Activated CD4-positive, alpha-beta T cell treated with anti-CD3 and anti-CD28 coated beads, Interleukin-2, amount 50 U/mL, for 16 hours (primary cell): ENCODE measurements at places on chromosomes 16 and 17.

DNA sequence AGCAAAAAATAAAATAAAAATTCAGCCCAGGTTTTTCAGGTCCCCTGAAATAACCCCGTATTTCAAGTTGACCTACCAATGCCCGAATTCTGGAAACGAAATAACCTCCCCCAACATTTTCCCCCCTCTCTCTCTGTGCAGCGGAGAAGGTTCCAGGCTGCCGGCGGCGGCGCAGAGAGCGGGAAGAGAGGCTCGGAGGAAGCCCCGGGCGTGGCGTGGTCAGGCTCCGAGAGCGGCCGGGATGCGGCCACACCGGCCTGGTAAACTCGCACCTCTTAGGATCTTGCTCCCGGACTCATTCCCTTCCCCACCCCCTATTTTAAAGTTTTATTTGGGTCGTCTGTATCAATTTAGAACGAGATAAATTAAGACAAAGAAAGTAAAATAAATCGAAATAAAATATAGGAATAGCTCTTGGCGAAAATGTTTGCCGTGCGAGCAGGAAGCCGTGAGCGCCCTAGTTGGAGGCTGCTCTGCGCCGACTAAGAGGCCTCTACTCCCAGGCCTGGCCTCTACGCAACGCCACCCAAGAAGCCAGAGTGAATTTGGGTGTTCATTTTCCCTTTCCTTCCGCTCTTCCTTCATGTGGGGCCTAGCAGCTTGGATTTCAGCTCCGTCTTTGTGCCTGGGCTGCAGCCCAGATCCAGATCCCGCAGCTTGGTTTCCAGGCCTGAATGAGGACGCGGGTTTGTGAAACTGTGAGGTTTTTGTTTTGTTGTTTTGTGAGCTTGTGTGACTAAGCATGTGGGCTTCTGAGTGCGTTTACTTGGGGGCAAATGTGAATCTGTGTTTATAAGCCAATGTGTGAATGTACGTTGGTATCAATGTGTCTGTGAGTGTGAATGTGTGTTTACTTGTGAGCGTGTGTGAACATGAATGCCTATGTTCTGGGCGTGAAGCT lies 1.5 kb upstream of the HOXB6 start:
- DNase-seq: no peak

- no peak for DNase-seq
Observed at GRCh38 chr17:81888988-81889595, 2.3 kb downstream of the ALYREF start.

- no peak for DNase-seq
Observed at GRCh38 chr16:4788489-4788889, 344 bp upstream of the SEPTIN12 start.

- peak; percentile 73 for DNase-seq
Observed at GRCh38 chr17:6421700-6422604, 13.0 kb downstream of the AIPL1 start.

DNA sequence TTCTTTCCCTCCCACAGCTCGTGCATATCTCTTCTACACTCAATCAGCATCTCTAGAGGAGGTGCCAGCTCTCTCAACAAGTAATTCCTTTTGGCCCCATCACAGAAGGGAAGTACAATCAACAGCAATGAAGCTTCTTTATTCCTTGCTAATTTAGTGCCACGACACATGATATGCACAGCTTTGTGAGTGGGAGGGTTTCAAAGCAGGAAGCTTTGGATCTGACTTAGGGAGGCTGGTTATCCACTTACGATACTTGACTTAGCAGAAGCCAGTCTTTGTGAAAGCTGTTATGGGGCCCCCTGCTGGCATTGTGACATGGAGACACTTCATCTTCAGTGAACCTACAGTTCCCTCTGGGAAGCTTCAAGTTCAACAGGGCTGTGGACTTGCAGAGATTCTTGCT lies 81.0 kb downstream of the TMEM100 start:
- DNase-seq: peak; percentile 44

GRCh38 chr16:64017796-64018195 lies 1104.1 kb downstream of the CDH11 start:
- DNase-seq: no peak

DNA sequence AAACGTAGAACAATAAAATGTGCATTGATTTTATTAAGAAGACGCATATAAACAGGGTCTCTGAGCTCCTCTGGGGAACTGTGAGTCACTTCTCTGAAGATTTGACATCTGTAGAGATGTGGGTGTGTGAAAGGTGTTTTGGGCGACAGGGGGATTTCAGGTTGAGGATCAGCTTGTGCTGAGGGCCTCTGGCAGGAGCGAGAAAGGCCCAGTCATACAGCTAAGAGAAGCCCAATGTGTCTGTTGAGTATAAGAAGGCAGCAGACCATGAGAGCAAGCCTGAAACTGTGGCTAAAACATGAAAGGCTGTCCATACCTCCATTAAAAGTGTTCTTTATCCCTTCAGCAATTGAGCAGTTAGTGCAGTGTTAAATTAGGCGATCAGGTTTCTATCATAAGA lies 406.5 kb upstream of the MON1B start:
- no peak for DNase-seq

GRCh38 chr16:3726021-3726687 lies 8.8 kb upstream of the TRAP1 start:
- no peak for DNase-seq

DNA sequence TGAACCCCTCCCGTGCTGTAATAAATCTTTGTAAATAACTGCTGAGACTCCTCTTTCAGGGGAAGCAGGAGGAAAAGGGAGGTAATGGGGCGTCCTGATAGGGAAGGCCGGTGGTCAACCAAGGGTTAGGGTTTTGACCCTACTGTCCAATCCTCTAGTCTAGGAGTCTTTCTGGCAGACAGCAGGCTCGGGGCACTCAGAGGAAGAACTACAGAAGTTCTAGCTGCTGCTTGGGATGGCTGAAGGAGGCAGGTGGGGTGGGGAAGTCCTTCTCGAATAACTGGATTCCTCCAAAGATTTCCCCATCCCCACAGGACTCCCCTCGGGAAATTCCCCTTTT lies 387 bp upstream of the STARD3 start:
- DNase-seq: no peak
